CD8-positive, alpha-beta memory T cell (primary cell): ENCODE measurements at places on chromosomes 2 and 18. TPM values are rescaled to one million over a fixed set of nuclear protein-coding genes. Genes with fewer than 3 reads are reported as not detected.

GRCh38 chr2:35938838-35939237 lies 416.7 kb upstream of the CRIM1 start:
- no peaks in the 10 kb centered on the region for H3K27me3 ChIP-seq
- no peaks in the 10 kb centered on the region for H3K36me3 ChIP-seq
- no peaks in the 10 kb centered on the region for H3K4me1 ChIP-seq
- no peak overlapping the region for H3K4me3 ChIP-seq

The FOSL2 gene
- polyA plus RNA-seq = 14.1 TPM

DNA sequence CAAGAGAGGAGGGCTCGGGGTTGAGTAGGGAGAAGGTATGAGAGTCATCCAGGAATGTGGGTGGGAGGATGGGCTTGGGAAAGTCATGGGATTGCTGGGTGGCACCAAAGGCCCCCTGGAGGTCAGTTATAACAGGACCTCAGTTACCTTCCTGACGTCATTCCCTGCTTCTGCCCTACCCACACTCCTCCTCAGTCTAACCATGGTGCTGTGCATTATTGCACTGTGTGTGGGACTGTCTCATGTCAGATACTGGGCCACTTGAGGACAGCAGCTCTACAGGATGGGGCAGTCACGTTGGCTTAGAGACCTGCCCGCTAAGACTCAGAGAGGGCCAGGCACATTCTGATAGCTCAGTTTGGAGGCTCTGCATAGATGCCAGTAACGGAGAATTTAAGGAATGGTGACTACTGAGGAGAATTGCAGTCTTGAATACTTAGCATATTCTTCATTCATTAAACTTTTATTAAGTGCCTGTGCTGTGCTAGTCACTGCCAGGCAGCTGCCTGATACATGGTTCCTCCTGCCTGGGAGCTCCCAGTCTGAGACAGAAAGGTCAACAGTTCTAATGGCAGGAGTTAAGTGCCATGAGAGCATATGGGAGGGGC lies 90.5 kb downstream of the LAMA3 start:
- DNase-seq = no peak
- H3K4me1 ChIP-seq = no peaks in the 10 kb centered on the region
- H3K27me3 ChIP-seq = no peaks in the 10 kb centered on the region
- no peaks in the 10 kb centered on the region for H3K36me3 ChIP-seq
- no peak overlapping the region for H3K4me3 ChIP-seq

- no peaks in the 10 kb centered on the region for H3K27me3 ChIP-seq
- H3K4me3 ChIP-seq = peak overlapping the region; percentile 63
- peak; percentile 30 for DNase-seq
- H3K4me1 ChIP-seq = peaks cover 19% of the 10 kb centered on the region
These were observed 2.7 kb downstream of the ID2 start for GRCh38 chr2:8684540-8684877.

The PDE11A gene
- not detected for polyA plus RNA-seq

The KCNJ3 gene
- polyA plus RNA-seq = not detected

The REV1 gene
- 25.5 TPM for polyA plus RNA-seq

DNA sequence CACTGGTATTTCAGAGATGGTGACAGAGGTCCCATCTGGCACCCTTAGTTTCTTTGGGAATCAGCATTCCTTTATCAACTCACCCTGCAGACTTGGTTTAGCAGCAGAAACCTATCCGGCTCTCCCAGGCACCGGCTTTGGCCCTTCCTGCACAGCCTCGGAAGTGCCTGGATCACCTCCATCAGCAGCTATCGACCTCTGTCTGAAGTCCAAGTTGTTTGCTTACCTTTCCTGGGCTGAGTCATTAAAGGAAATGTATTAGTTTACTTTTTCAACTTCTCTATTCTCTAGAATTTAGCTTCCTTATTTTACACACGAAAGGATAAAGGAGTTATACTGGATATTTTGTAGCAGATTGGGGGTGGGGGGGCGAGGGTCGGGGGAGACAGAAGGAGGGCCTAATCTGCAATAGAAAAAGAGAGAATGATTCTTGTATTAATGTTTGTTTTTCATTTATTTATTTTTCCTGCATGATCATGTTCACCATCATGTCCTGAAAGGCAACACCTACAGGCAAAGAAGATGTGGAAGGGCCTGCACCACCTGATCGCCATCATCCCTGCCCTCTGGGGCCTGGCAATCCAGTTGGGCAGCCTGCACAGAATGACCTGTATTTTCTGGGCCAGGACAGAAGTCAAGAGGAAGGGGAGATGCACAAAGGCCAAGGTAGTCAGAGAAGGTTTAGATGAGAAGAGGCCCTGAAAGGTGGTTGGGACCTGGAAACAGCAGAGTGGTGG lies 22.1 kb upstream of the MAT2A start:
- H3K36me3 ChIP-seq = no peaks in the 10 kb centered on the region
- DNase-seq = no peak
- no peaks in the 10 kb centered on the region for H3K27me3 ChIP-seq
- no peak overlapping the region for H3K27ac ChIP-seq
- H3K4me3 ChIP-seq = no peak overlapping the region
- H3K4me1 ChIP-seq = no peaks in the 10 kb centered on the region

DNA sequence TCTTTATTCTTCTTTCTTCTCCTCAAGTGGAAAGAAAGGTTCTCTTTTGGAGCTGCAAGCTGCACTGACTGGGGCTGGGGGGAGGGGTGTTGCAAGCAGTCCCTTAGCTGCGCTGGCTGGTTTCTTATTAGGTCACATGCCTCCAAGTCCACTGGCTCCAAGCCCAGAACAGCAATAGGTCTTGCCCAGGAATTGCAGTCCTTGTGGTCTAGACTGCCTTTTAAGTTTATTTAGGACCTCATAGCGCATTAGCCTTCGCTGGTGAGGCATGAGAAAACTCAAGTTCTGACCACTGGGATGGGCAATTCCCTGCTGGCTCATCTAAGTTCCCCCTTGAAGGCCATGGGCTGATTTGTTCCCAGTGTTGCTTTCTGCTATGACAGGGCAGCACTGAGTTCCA lies 138.6 kb upstream of the SCN7A start:
- H3K27ac ChIP-seq = no peak overlapping the region
- H3K27me3 ChIP-seq = no peaks in the 10 kb centered on the region
- H3K36me3 ChIP-seq = no peaks in the 10 kb centered on the region

The G6PC2 gene
- polyA plus RNA-seq = not detected

DNA sequence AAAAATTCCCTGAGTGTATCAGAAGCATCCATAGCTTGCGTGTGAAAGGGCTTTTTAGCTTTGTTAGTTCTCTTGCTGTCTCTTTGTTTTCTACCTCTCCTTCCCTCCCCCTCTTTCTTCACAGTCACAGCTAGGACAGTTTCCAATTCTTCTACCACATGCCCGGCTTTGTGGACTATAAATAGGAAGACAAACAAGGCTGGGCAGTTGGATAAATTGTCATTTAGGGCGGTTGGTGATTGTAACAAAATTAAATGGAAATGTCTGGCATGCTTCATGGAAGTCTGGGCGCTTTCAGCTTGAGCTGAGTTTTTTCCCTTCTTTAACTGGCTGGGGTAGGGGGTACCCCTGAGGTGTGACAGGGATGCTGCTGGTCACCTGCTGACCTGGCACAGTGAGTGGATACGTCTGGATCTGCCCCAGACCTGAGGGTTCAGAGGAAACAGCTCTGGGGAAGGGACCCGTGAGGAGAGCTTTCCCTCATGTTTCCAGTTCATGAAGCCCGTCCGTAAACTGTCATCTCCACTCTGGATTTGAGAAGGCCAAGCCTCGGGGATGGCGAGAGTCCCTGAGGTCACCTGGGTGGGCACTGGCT lies 29.0 kb upstream of the GIGYF2 start:
- H3K36me3 ChIP-seq = no peaks in the 10 kb centered on the region
- DNase-seq = no peak
- H3K4me1 ChIP-seq = no peaks in the 10 kb centered on the region
- H3K4me3 ChIP-seq = no peak overlapping the region
- peaks cover 4% of the 10 kb centered on the region for H3K27me3 ChIP-seq
- no peak overlapping the region for H3K27ac ChIP-seq

- H3K4me3 ChIP-seq = no peak overlapping the region
- no peaks in the 10 kb centered on the region for H3K36me3 ChIP-seq
These were observed 6.5 kb upstream of the COBLL1 start for GRCh38 chr2:164847981-164848741.

DNA sequence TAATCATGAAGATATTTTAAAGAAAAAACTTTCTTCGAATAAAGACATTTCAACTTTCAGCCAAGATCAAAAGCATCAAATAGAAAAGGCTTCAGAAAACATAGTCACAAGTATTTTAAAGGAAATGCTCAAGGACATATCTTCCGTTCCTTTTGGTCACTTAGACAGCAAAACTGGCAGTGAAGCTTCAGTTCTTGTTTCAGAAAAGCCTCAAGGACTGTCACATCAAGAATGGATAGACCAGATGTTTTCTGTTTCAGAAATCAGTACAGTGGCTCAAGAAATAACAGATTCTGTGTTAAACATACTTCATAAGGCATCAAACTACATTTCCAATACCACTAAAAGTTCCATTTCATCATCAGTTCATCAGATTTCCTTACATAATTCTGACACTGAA lies 51.8 kb downstream of the FSIP2 start:
- no peaks in the 10 kb centered on the region for H3K4me1 ChIP-seq
- no peaks in the 10 kb centered on the region for H3K36me3 ChIP-seq
- DNase-seq = no peak
- H3K27me3 ChIP-seq = no peaks in the 10 kb centered on the region
- no peak overlapping the region for H3K4me3 ChIP-seq

DNA sequence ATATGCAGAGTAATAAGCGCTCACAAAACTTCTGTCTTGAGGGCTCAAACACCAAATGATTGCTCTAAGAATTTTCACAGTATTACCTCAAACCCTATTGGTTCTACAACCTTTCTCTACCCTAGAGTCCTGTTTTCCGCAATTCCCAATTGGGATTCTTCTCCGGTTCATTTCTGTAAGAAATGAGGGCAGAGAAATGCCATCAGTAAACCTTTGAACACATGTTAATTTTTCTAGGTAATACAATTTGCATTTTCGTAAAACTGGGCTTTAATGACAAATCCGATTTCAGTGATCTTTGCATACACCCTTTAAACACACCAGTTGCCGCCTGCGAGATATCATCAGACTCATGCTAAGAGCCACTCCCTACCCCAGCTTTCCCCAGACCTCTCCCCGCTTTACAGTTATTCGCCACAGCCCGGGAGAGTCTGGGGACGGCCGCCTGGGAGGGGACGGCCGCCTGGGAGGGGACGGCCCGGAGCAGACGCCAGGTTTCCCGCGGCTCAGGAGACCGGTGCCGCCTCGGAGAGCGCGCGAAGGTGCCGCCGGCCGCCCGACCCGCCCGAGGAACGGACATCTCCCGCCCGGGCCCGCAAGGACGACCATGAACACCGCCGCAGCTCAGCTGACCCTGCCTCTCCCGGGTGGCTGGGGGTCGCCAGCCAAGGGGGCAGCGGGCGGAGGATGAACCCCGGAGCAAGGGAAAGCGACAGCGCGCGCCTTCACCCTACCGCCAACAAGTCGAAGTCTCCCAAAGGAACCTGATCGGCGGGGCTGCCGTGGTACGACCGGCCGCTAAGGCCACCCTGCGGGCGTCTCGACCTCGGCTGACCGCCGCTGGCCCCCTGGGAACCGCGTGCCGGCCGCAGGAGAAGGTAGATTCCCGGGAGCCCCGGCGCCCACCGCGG lies 463 bp downstream of the SMC6 start:
- no peaks in the 10 kb centered on the region for H3K27me3 ChIP-seq
- peak overlapping the region; percentile 84 for H3K4me3 ChIP-seq
- H3K36me3 ChIP-seq = no peaks in the 10 kb centered on the region
- peak overlapping the region; percentile 95 for H3K27ac ChIP-seq
- peaks cover 12% of the 10 kb centered on the region for H3K4me1 ChIP-seq

The CROCC2 gene
- not detected for polyA plus RNA-seq

GRCh38 chr18:41347057-41347456 lies 608.0 kb upstream of the PIK3C3 start:
- no peaks in the 10 kb centered on the region for H3K4me1 ChIP-seq
- no peaks in the 10 kb centered on the region for H3K27me3 ChIP-seq
- no peak for DNase-seq
- no peak overlapping the region for H3K27ac ChIP-seq

GRCh38 chr18:59799383-59800015 lies 100.3 kb upstream of the PMAIP1 start:
- H3K27me3 ChIP-seq = no peaks in the 10 kb centered on the region
- no peak for DNase-seq
- no peak overlapping the region for H3K27ac ChIP-seq
- no peaks in the 10 kb centered on the region for H3K36me3 ChIP-seq
- no peaks in the 10 kb centered on the region for H3K4me1 ChIP-seq

- no peaks in the 10 kb centered on the region for H3K4me1 ChIP-seq
- no peak overlapping the region for H3K27ac ChIP-seq
These were observed 25.9 kb downstream of the GCG start for GRCh38 chr2:162126111-162126519.

The KATNAL2 gene
- 0.54 TPM for polyA plus RNA-seq

The CYRIA gene
- polyA plus RNA-seq = 6.3 TPM

The IL37 gene
- polyA plus RNA-seq = not detected

GRCh38 chr2:238139196-238140039 lies 950 bp downstream of the KLHL30 start:
- H3K36me3 ChIP-seq = no peaks in the 10 kb centered on the region
- DNase-seq = no peak
- no peak overlapping the region for H3K4me3 ChIP-seq

The MBD1 gene
- polyA plus RNA-seq = 38.7 TPM

GRCh38 chr2:44537264-44537663 lies 175.5 kb downstream of the CAMKMT start:
- H3K36me3 ChIP-seq = no peaks in the 10 kb centered on the region
- H3K4me1 ChIP-seq = no peaks in the 10 kb centered on the region
- DNase-seq = no peak
